GM04503 (cell line): ENCODE measurements at places on chromosomes 4 and X.
A peak's percentile ranks its signal among the peaks of the same experiment; 100 is the strongest.

- DNase-seq: no peak
These were observed 836 bp downstream of the BTK start for GRCh38 chrX:101385026-101385684.

DNA sequence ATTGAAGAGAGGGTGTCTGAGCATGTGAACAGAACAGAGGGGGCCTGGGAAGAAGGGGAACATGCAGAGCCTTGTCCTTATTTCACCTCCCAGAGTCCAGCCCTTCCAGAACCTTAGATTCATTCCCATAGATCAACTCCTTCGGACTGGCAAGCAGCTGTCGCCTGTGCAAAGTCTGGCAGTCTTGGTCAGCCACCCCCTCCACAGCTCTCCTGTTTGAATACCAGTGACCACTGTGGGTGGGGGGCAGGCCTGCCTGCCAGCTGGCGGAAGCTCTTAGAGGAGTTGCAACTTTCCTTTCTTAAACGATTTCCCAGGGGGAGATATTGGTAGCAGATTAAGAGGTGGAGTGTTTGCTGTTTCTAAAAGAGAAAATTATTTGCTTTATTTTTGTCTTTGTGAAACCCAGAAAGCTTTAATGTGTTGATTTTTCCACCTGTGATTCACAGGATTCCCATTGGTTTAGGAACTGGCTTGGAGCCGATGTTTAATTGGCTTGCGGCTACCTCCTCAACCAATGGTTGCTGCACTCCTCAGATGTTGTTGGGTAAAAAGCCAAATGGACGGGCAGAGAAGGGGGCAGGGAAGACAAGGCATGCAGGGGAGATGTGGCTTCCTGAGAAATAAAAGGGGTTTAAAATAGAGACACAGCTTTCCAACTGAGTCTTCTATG is 62.2 kb upstream of the PRPS1 start:
- DNase-seq: no peak

GRCh38 chr4:104747635-104748034 is 252.9 kb upstream of the CXXC4 start:
- no peak for DNase-seq

DNA sequence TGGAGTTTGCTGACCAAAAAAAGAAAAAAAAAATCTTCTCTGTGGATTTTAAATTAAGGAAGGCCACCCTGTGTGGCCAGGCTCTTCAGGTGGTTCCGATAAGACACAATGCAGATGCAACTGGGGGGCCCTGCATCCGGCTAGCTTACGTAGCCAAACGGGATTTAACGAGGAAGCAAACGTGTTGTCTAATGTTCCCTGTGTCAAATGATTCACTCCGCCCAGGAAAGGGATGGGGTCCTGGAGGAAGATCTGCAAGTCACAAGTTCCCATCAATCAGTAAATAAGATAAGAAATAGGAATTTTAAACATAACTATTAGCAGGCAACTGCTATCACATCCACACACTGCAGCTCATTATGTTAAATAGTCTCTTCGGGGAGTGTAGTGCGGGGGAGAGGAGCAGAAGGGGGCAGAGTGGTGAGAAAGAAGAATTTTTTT is 216.4 kb upstream of the GYPA start:
- no peak for DNase-seq

GRCh38 chrX:39427906-39428305 is 626.6 kb downstream of the MID1IP1 start:
- no peak for DNase-seq

GRCh38 chrX:153924149-153924861 is 1.8 kb downstream of the ARHGAP4 start:
- DNase-seq: no peak

GRCh38 chr4:70614184-70614555 is 14.4 kb upstream of the ENAM start:
- DNase-seq: no peak

- peak; percentile 49 for DNase-seq
These were observed 184.0 kb downstream of the TSPAN5 start for GRCh38 chr4:98474408-98474844.

DNA sequence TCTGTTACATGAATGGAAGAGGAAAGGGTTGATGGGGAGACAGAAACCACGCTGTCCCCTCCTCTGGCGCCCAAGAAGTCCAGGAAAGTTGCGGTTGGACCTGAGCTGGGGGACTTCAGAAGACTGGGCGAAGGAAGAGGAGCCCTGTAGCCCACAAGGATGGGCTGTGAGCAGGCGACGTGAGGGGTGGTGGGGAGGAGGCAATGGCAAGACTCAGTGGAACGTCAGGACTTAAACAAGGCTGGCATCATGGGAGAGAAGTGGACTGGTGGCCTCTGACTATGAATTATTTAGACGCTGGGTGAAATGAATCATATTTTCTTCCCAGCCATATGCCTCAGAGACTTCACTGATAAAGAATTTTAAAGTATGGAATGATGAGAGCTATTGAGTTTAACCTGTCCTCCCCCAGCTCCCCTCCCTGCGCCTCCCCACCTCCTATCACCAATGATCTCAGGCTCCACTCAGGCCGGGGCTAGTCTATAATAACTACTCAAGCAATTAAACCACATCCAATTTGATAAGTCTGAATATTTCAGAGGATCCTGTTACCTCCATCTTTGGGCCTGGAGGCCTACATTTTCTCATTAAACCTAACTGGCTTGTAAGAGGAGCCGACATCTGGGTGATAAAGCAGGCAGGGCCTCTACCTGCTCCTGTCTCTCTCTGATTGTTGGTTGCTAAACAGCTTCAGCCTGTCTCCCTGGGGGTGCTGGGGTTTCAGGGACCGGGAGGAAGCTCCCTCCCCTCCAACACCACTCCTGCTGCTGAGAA is 63.6 kb downstream of the SMIM20 start:
- DNase-seq: no peak

- peak; percentile 29 for DNase-seq
These were observed 29.8 kb downstream of the YY2 start for GRCh38 chrX:21885568-21885967.

GRCh38 chrX:65720381-65720964 is 53.0 kb downstream of the MSN start:
- DNase-seq: no peak

- no peak for DNase-seq
These were observed 59.0 kb downstream of the HMGB2 start for GRCh38 chr4:173275150-173275549.

GRCh38 chr4:36152735-36153134 is 91.6 kb downstream of the ARAP2 start:
- no peak for DNase-seq

- no peak for DNase-seq
These were observed 118.5 kb downstream of the TLL1 start for GRCh38 chr4:165991325-165992180.

DNA sequence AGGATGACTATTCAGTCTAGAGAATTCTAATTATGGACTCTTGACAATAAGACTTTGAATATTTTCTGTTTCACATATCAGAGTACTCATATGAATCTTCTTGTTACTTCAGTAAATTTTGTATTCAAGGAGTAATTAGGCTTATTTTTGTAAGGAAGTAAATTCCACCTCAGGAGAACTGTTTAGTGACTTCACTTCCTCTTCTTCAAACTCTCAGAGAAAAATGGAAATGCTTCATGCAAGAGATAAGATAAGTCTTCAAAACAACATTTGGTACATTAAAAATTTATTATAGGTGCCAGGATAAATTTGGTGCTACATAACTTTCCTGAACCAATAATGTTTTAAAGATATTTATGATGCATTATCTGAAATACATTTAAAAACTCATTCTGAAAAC is 1421.9 kb downstream of the PCDH7 start:
- no peak for DNase-seq

- DNase-seq: no peak
These were observed 529.6 kb upstream of the IGFBP7 start for GRCh38 chr4:57639561-57640382.

GRCh38 chr4:121702136-121702535 is 5.4 kb upstream of the ANXA5 start:
- no peak for DNase-seq

GRCh38 chrX:14899607-14900006 is 26.4 kb downstream of the MOSPD2 start:
- DNase-seq: no peak

DNA sequence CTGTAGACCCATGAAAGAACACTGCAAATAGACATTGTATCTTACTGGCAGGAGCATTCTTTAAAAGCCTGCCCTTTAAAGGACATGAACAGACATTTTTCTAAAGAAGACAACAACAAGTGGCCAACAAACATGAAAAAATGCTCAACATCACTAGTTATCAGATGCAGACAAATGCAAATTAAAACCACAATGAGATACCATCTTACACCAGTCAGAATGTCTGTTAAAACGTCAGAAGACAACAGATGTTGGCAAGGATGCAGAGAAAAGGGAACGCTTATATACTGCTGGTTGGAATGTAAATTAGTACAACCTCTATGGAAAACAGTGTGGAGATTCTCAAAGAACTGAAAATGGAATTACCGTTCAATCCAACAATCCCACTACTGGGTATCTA is 77.2 kb downstream of the ATP10D start:
- no peak for DNase-seq

- DNase-seq: no peak
These were observed 22.9 kb upstream of the SOWAHD start for GRCh38 chrX:119735467-119735866.

- DNase-seq: no peak
These were observed 43.8 kb upstream of the WDR1 start for GRCh38 chr4:10160281-10160856.
